NCI-H2029 treated with DMSO at 0.1 percent for 48 hours (cell line): ENCODE measurements at places on chromosomes 2 and 18.

- no peak for DNase-seq
Observed at GRCh38 chr2:229231328-229231868, 39.7 kb downstream of the PID1 start.

- no peak for DNase-seq
Observed at GRCh38 chr2:164511738-164512137, 109.5 kb downstream of the GRB14 start.

DNA sequence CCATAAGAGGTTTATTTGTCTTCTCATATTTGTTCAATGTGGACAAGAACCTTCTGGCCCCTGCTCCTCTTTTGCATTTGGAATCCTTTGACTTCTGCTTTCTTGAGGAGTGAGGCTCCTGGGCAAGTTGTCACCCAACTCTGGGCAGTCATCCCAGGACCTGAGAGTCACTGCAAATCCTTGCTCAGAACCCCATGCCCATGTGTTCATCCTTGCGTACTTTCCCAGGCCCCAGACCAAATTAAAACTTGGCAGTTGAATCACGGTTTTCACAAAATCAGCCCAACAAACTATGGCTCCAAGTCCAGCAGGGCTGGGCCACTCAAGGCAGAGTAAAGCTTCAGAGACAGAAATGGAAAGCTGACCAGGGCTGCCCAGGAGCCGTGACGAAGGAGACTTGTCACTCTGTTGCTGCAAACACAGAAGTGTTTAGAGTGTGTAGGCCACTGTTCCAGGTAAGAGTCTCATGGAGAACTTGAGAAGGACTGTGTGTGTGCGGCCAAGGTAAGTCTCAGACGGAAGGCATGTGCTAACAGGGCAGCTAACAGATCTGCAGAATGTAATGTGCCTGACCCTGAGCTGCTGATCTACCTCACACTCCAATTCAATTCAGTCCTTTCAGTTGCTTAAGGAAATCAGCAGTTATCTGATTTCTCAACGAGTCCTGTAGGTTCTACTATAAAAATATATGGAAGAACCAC lies 549.4 kb upstream of the HS6ST1 start:
- DNase-seq: no peak

DNA sequence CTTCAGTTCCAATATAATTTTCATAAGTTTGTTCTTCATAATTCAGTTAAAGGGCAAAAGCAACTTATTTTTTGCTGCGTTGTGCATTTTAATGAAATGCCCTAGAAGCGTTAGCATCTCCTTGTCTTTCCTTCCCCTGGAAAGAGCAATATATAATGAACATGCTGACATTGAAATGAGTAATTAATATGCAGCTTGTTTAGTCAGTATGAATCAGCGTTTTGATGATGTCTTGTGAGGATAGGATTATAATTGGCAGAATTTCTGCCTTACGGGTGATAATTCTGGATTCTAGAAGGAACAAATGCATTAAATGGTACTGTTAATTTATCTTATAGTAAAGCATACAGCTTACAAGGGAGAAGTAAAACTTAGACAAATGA lies 152.3 kb upstream of the MMADHC start:
- no peak for DNase-seq

GRCh38 chr2:80670763-80671162 lies 366.2 kb upstream of the LRRTM1 start:
- DNase-seq: no peak

- no peak for DNase-seq
Observed at GRCh38 chr2:233848276-233848675, 6.1 kb downstream of the HJURP start.

DNA sequence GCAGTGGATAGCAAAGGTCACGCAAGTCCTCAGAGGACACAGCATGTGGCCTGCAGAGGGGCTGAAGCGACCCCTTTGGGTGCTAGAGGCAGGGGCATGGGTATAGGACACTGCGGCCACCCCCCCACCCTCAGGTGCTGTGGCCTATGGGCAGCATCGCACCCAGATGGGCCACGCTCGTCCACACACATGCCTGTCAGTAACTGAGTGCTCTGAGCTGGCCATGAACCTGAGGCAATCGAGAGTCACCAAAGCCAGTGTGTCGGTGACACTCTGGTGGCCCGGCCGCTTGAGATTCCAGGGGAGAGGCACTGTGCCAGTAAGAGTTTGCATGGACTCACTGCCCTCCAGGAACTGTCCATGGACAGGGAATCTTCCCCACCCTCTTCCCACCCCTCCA lies 22.7 kb upstream of the PTPN2 start:
- DNase-seq: no peak

- no peak for DNase-seq
Observed at GRCh38 chr2:208827549-208828221, 421.1 kb downstream of the PTH2R start.

- DNase-seq: no peak
Observed at GRCh38 chr2:55162284-55163006, 69.6 kb downstream of the CLHC1 start.

- DNase-seq: no peak
Observed at GRCh38 chr2:48265169-48266030, 264.6 kb upstream of the STON1 start.

DNA sequence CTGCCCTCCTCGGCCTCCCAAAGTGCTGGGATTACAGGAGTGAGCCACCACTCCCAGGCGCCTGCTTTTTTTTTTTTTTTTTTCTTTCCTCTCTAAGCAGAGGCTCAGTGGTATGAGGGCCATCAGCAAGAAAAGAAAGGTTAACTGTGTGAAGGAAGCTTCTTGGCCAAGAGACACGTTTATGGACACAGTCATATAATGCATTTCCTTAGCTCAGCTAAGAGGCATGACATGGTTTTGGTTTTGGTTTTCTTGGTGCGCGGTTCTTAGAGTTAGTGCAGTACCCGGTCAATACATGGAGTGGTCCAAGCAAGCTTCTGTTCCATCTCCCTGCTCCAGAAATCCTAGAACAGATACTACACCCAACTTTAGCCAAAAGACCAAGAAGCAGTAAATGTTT lies 42.6 kb downstream of the RALBP1 start:
- no peak for DNase-seq

- no peak for DNase-seq
Observed at GRCh38 chr2:197196541-197197180, 113.9 kb downstream of the ANKRD44 start.

DNA sequence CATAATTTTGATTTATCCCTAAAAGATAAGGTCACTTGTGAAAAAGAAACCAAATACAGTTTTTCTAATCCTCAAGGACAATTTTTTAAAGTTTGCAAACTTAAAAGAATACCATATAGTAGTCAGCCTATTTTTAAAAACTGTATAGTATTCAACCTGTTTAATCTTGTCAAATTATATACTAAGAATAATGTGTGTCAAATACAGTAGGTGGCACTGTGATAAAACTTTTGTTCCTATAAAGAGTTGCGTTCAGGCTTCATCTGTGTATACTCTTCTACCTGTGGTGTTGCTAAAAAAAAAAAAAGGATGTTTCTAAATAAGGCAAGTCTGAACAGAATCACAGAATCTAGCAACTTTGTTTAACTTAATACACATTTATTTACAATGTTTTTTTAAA lies 68.6 kb downstream of the CCDC138 start:
- no peak for DNase-seq

GRCh38 chr2:3467654-3468053 lies 51.7 kb downstream of the ADI1 start:
- DNase-seq: no peak

- DNase-seq: no peak
Observed at GRCh38 chr18:55862693-55863390, 274.9 kb upstream of the TCF4 start.

GRCh38 chr2:203683421-203683820 lies 23.0 kb upstream of the CD28 start:
- DNase-seq: no peak

GRCh38 chr2:228705318-228705717 lies 523.8 kb upstream of the SPHKAP start:
- DNase-seq: no peak

DNA sequence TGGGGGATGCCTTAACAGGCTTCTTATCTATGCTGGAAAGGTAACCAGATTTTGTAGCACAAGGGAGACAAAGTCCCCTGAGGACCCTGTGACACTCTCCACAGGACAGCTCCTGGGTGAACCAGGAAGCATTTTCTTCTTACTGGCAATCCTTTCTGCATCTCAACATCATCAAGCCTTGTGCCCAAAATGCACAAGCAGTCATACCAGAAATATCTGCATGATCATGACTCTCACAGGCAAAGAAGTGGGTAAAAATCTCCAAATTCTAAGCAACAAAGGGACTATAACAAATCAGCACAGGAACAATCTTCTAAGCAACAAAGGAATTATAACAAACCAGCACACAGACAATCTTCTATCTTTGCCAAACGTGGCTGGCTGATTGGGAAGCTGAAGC lies 99.1 kb upstream of the CD226 start:
- DNase-seq: no peak

DNA sequence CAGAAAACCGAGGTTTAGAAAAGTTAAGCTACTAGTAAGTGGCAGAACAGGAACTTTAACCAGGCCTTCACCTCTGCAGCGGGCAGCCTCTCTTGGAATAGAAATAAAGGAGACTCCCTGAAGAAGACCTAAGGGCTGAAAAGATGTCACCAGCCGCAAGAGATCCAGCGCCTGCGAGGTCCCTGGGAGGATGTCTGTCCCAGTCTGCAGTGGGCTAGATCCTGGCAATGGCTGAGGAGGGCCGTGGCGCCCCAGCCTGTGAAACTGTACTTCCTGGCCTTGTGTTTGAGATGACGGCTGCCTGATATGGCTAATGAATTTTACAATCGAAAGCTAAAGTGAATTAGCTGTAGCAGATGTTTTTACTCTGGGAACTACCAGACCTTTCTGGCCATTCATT lies 300.6 kb upstream of the SALL3 start:
- no peak for DNase-seq

GRCh38 chr18:42289526-42289925 lies 334.5 kb downstream of the PIK3C3 start:
- DNase-seq: no peak

GRCh38 chr2:19868701-19869580 lies 32.8 kb downstream of the TTC32 start:
- DNase-seq: no peak

DNA sequence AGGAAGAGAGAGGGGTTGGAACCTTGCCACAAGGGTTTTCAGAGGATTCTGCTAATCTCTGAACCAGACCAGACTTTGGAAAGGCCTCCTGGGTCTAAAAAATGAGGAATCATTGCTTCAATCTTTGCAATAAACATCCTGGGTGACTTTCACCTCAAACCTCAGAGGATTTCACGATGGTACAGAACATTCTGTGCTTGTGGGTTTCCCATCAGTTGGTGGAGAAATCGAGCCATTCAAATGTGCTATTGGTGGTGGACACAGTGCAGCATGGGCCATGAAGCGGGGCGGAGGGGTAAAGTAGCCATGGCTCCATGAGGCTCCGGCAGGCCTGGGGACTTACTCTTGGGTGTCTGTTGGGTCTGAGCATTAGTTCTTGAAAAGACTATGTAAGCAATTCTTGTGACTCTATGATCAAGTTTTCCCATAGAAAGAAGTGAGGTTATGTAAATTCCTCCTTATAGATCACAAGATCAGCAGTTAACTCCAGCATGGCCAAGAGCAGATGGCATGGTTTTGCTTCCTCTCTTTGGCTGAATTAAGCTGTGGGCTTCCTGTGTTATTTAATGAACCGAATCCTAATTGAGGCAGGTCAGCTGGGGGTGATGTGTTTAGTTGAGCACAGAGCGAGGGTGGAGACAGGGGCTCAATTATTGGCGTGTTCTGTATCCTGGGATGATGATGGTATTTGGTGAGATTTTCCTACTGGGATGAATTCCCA lies 1.9 kb upstream of the IL1R2 start:
- no peak for DNase-seq

GRCh38 chr2:188893972-188894371 lies 80.2 kb upstream of the COL3A1 start:
- no peak for DNase-seq

DNA sequence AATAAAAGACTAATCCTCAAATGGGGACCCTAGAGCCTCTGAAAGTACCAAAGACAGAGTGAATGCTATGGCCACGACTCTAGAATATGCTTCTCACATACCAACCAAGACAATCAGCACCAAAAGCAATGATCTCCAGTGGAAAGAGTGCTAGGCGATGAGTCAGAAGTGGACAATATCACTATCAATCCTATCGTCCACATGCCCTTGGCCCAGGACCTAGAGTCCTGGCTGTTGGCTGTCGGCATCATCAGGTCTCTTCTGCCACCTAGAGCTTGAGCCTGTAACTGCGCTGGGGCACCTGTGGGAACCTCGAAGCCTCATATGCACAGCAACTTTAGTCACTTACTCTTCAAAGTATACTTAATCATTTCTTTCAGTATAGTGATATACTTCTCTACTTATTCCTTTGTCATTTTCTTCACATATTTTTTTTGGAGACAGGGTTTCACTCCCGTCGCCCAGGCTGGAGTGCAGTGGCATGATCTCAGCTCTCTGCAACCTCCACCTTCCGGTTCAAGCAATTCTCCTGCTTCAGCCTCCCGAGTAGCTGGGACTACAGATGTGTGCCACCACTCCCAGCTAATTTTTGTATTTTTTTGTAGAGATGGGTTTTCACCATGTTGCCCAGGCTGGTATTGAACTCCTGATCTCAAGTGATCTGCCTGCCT lies 29.7 kb downstream of the NOL10 start:
- no peak for DNase-seq
